ENCODE measurements at places on chromosomes 1 and 21.
A peak's percentile ranks its signal among the peaks of the same experiment; 100 is the strongest.

DNA sequence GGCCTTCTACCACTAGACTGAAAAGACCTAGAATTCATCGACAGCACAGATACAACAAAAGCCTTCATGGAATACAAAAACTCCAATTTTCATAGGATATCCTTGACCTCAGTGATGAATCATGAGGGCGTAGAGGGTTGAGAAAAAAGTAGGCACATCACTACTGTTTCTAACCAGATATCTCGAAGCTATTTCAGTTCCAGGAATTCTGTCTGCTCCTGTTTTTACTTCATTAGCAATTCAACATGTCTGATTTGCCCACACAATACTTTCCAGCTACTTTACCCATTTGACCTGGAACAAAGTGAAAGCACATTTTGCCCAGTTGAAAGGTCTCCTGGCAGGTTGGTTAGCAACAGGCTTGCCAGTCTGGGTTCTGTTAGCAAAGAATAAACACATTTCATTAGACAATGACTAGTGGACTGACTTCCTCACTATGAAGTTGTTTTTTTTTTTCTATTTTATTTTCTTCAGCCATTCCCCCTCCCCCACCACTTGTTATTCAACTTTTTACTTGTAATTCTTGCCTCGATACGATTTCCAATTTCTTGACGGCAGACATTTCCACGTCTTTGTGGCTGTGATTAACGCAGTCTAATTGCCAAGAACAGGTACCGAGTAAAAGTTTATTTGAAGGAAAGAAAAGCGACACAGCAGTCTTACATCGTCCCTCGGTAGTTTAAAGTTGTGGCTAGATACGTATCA lies 4.0 kb upstream of the ZBTB18 start:
- DNase-seq, result no peak

DNA sequence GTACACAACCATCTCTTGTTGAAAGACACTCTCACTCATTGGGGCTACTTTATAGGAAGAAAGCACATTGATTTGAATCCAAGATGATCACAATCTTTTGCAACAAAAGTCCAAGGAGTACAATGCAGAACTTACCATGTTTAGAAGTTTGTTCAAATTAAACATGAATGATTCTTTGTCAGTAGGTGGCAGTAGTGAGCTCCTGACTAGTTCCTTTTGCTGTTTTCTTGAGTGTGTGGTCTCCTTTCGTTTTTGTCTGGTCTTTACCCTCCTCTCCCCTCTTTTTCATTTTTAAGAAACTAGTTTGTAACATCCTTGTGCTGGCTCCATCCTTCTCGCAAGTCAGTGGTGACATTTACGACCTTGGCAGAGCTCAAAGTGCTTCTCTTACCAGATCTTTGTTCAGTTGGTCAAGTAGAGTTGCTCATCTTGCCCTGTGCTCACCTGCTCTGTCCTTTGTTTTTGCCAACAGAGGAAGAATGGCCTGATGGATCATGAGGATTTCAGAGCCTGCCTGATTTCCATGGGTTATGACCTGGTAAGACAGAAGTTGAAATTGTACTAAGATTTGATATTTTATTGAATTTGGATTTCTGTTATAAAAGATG lies 35.7 kb upstream of the MTR start:
- DNase-seq, result no peak

- peak; percentile 8 for DNase-seq
Observed at GRCh38 chr1:42334240-42335049, 590 bp downstream of the FOXJ3 start.

DNA sequence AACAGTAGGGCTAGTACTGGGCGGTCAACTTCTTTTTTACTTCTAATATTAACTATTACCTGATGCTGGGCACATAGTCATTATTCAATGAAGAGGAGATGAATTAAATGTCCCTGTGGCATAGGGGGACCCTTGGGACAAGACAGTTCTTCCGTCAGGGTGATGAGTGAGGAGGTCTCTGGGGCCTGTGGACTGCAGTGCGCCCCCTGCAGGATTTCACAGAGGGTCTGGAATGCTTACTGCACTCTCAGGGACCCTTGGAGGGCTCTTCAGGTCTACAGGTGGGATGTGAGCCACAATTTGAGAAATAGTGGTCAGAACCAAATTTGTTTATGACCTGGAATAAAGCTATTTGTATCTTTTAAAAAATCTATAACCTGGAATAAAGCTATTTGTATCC lies 149.4 kb downstream of the FAM78B start:
- DNase-seq, result no peak

- DNase-seq, result peak; percentile 73
Observed at GRCh38 chr1:248838357-248839167, 538 bp downstream of the ZNF672 start.

DNA sequence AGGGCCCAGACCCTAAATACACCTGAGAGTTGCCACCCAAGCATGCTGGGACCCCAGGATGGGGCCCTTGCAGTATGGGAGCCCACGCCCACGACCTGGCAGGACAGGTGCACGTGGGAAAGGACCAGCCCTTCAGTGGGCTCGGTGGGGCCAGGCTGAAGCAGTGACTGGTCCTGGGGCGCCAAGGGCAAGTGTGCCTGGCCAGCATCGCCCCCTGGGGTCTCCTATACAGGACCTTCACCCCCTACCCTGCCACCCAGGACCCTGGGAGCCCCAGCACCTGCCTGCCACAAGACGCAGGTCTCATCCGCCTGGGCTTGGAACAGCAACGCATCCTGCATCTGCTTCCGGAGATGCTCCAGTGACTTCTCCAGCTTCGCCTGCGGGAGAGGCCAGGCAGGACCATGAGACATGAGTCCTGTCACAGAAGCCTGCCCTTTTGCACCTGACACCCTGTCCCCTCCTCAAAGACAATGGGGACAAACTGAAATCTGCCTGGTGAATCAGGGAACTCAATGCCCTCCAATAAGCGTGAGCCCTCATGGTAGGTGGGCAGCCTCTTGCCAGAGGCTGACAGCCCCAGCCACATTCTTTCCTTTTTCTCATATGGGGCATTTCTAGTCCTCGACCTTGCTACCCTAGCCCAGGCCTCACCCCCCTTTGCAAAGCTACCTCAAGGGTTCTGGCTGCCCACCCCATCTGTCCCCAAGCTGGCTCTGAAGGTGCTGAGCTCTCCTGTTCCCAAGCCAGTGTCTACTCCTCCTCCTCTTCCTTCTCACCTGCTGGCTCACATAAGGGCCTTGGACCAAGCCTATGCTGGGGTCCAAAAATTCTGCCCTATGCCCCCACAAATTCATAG lies 4.6 kb downstream of the TRIM11 start:
- DNase-seq, result no peak

- no peak for DNase-seq
Observed at GRCh38 chr1:53860967-53861411, 22.9 kb upstream of the NDC1 start.

GRCh38 chr1:23562137-23562876 lies 3.0 kb upstream of the ID3 start:
- DNase-seq, result no peak

All from stimulated activated CD8-positive, alpha-beta memory T cell treated with anti-CD3 and anti-CD28 coated beads, Interleukin-15, amount 100 ng/mL, for 4 hours (primary cell).